CD4-positive, alpha-beta T cell treated with Interleukin-17A for 1 hour (primary cell): ENCODE measurements at places on chromosomes 12 and 14.
A peak's percentile ranks its signal among the peaks of the same experiment; 100 is the strongest.

DNA sequence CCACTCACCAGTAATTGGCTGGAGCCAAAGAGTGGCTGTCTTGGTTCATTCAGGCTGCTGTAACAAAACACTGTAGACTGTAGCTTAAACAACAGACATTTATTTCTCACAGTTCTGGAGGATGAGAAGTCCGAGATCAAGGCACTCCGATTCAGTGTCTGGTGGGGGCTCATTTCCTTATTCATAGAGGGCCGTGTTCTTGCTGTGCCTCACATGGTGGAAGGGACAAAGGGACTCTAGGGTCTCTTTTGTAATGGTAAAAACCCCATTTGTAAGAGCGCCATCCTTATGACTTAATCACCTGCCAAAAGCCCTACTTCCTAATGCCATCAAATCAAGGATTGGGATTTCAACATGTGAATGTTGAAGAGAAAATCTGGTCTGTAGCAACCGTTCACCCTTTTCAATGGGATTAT, 34.7 kb upstream of the CDKN3 start:
- no peak for DNase-seq

GRCh38 chr12:57248934-57249742, 1.8 kb downstream of the STAC3 start:
- DNase-seq = no peak

DNA sequence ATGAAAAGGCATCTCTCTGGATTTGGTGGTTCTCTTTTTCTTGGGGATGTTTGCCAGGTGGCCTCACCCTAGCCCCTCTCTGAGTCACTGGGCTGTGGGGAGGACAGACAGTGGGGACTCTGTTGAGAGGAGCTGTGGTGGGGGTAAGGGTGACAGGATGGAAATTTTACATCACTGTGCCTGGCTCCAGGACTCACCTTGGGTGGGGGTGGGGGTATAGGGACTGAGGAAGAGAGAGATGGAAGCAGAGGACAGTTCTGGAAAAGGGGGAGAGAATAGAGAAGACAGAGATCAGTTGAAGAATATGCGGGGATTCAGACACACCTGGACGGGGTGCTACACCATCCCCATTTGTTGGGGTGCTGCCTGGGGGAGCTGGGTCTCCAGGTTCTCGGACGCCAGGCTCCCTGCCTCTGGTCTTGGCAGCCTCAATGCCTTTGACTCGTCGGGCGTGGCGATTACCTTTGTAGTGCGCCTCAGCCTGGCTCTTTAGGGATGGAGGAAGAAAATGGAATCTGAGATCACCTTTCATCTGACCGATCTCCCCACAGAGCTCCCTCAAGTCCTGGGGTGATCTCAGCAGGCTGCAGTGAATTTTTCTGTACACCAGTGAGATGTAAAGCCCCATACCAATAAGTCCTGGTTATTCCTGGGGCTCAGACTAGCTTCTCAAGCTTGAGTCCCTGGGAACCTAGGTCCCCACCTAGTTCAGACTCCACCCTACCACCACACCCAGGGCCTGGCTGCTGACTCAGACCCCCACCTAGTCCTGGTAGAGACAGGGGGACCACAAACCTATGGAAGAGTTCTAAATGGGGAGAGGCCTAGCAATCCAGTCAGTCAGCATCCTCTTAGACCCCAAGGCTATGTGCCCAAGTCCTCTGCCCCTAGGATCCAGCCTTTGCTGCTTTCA, 9.6 kb upstream of the GPR84 start:
- no peak for DNase-seq

DNA sequence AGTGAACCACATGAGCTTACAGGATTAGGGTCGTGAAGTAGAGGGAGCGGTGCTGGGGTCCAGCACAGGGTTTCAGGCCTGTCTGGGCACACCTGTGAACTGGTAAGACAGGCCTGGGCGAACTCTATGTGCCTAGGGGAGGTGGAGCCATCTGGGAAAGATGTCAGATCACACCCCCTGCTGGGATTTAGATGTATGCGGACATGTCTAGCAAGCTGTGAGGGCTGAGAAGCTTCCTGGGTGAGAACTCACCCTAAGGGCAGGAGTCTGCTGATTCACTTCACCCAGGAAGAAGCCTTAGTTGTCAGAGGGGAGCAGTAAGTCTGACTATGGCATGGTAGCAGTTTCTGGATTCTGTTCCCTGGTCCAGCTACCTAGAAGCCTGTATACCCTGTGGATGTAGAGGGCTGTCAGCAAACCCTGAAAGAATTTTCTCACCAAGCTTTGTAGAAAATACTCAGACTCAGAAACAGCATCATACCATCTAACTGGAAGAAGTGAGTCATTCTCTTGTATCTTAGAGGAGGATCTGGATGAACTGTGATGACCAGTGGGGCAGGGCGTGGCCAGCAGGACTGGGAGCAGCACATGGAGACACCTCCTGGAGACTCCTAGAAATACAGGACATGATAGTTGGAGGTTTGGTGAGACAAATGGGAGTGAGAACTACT, 11.2 kb upstream of the PYGL start:
- no peak for DNase-seq

DNA sequence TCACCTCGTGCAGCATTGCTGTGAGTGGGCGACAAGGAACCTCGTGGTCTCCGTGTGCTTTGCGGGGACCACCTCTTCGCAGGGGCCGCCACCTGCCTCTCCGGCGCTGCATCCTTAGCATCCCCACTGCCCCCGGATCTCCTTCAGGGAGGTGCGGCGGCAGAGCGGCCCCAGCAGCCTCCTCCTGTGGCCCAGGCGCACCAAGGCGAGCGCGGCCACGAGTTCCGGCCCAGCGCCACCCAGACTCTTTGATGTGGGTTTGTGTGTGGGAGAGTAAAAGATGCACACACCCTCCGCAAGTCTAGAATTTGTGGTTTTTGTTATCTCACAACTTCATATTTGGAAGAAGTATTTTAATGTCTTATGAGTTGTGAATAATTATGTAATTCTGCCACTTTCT, 118.8 kb upstream of the DIO3 start:
- peak; percentile 79 for DNase-seq

DNA sequence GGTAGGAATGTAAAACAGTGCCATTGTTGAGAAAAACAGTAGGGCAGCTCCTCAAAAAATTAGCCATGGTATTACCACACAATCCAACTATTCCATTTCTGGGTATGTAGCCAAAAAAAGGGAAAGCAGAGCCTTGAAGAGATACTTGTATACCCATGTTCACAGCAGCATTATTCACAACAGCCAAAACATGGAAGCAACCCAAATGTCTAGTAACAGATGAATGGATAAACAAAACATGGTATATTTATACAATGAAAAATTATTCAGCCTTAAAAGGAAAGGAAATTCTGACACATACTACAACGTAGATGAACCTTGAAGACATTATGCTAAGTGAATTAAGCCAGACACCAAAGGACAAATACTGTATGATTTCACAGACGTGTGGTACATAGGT, 67.6 kb upstream of the GNG2 start:
- no peak for DNase-seq

- no peak for DNase-seq
Measured at GRCh38 chr14:62428429-62429203, 616.6 kb downstream of the KCNH5 start.

GRCh38 chr12:52584156-52584682, 10.6 kb upstream of the KRT74 start:
- DNase-seq = no peak

GRCh38 chr14:75303381-75303789, 24.8 kb downstream of the FOS start:
- DNase-seq = peak; percentile 80

DNA sequence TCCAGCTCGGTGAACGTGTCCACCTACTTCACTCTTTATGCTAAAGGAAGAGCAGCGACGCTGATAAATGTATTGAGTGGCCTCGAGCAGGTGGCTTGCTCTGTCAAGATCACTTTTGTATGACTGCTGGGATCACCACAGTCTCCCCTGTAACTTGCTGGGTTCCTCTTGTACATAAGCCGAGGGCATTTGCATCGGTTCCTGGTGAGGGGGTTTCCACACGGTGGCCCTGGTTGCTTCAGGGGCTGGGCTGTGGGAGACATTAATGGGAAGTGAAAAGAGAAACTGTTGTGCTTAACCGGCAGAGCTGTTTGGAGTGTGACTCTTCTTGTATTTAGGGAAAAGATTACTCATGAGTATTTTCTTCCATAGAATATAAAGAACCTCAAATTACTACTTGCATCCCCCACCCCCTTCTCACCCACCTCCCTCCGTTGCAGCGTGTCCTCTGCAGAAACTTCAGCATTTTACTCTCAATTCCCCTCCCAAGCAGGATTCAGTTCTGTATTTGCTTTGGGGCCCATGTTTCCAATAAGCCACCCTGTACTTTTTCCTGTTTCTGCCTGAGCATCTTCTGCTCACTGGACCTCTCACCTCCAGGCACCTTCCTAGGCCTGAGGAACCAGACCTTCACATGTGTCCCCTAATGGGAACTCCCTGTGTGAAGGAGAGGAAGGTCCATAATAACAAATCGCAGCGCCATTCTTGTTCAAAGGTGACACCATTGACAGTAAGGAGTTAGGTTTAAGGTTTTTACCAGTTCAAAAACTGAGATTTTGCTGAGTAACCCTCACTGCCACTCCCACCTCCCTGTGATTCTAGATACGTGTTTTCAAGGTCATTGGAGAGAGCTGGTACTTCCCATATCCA, 187.0 kb downstream of the ETV6 start:
- peak; percentile 54 for DNase-seq

GRCh38 chr14:84112589-84112988, 1417.4 kb upstream of the FLRT2 start:
- no peak for DNase-seq

- DNase-seq = no peak
Measured at GRCh38 chr12:113318900-113319628, 15.8 kb downstream of the SLC8B1 start.

- DNase-seq = no peak
Measured at GRCh38 chr12:131141514-131141913, 187.8 kb downstream of the ADGRD1 start.

DNA sequence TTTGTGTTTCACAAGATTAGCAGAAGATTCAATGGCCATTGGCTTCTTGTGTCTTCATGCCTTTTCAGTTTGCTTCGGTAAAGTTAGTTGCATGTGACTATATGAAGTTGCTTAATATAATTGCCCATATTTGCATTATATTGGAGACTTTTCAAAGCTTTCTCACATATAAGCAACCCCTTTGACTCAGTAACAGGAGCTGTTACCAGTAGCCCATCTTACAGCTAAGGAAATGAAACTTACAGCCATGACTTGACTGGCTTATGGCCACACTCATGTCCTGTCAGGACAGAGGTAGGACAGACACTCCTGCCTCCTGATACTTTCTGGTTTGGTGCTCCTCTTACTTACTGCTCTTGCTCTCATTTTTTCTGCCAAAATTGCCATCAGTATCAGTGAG, 1082.1 kb downstream of the BCL11B start:
- DNase-seq = no peak

DNA sequence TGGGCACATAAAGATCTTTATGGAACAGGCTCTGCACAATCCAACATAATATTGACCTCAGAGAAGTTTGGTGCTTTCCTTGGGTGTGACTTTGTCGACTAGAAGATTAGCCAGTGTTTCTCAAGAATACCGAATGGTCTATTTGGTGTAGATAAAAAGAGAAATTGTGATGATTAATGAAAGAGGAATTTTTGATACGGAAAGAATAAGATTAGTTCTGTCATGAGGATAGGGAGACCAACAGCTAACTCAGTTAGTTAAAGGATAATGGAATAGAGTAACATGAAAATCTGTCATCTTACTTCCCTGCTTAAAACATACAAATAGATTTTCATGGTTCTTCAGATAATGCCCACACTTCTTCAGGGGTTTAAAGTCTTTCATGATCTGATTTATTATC, 24.2 kb downstream of the PTPRO start:
- DNase-seq = no peak

GRCh38 chr14:31835049-31835448, 242.1 kb upstream of the ARHGAP5 start:
- DNase-seq = no peak

- DNase-seq = no peak
Measured at GRCh38 chr12:12797794-12798152, 12.3 kb downstream of the APOLD1 start.

DNA sequence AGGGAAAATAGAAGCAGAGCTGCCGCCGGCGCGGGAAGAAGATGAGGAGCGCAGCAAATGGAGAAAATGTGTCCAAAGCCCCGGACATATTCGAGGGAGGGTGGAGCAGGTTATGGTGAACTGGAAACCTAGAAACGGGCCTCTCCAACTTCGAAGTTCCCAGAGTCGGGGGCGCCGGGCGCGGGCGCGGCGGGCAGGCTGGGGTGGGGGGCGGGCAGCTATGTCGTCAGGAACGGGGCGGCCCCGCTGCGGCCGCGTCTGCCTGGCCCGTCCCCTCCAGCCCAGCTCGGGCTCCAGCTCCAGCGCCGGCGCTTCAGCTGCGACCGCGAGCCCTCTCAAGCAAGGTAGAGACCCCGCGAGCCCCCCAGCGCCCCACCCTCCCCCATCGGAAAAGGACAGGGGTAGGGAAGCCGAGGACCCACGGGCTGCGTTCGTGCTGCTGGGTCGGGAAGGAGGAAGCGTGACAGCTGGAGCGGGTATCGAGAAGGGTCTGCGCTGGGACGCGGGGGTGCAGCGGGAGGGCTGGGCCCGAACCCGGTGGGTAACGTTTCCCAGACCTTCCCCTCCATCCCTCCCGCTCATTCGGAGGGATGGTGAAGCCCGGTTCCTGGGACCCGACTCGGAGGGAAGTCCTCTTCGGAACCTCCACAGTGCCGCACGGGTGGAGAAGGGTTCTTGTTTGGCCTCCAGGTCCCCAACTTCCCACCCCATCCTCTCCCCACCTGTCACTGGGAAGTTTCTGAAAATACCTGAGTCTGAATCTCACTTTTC, 1.0 kb downstream of the DGKA start:
- peak; percentile 36 for DNase-seq

- DNase-seq = no peak
Measured at GRCh38 chr14:92670160-92670559, 78.3 kb downstream of the LGMN start.

DNA sequence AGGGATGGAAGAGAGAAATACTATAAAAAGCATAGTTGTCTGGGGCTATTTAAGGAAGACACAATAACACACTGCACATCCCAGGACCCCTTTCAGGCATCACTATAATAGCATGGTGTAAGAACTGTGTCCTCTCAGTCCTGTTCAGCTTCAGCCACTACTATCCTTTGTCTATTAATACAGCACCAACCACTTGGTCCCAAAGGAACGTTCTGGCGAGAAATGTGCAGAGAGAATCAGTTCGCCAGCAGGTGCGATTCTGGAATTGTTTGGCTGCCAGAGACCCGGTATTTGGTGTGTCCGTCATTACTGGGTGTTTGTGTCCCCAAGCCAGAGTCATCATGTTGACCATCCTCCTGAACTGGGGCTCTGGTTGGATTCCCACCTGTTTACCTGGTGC, 52.7 kb downstream of the BICD1 start:
- no peak for DNase-seq
